ENCODE measurements at places on chromosomes 13 and 19.

- DNase-seq, result no peak
Measured at GRCh38 chr13:110517505-110518225, 43.9 kb downstream of the RAB20 start.

- no peak for DNase-seq
Measured at GRCh38 chr19:862581-863314, 3.3 kb downstream of the CFD start.

DNA sequence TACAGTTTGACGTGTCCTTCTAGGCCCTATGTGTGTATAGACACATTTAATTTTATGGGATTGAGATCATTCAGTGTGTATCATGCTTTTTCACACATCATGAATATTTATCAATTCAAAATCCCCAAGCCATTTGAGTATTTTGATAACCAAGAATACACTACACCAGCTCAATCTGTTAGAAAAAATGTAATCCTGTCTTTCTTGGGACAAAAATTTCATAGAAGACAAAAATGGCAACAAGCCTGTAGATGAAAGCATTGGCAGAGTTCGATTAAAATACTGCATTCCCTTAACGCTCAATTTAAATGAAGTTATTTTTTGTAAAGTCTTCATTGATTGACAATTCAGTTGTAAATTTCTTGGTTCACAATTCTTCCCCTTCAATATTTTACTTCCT lies 41.9 kb downstream of the WDR87 start:
- no peak for DNase-seq

- no peak for DNase-seq
Measured at GRCh38 chr19:39951065-39951650, 16.7 kb upstream of the FCGBP start.

- DNase-seq, result no peak
Measured at GRCh38 chr13:46345398-46345797, 41.7 kb downstream of the RUBCNL start.

DNA sequence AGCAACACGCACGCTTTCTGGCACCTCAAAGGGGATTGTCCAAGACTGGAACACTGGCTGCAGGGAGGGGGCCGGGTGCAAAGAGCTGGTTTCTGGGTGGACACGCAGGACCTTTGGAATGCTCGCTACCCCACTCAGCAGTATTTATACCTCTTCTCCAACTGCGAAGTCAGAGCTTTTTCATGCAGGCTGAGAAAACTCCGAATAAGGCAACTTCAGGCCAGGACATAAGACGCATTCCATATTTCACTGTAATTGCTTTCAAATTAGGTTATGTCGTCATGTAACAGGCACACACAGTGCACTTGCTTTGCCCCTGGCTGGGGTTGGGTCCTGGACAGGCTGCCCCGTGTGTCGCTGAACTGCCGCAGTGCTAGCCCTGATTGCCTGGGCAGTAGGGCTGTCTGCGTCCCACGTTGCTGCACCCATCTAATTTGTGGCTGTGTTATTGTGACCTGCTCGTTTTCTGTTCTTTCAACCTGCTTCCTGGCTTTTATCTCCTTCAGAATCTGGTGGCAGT lies 44.5 kb downstream of the ACTN4 start:
- no peak for DNase-seq

GRCh38 chr19:48419158-48419920 lies 25.9 kb downstream of the GRIN2D start:
- DNase-seq, result peak; percentile 86

Data from NCI-H1930 (cell line).